ENCODE measurements at places on chromosomes 11 and 22. TPM values are rescaled to one million over a fixed set of nuclear protein-coding genes. Genes with fewer than 3 reads are reported as not detected.

Gene OR51F2
- not detected for total RNA-seq

Gene TRPC6
- 11.5 TPM for total RNA-seq

Gene DNAJB13
- not detected for total RNA-seq

Gene SYT13
- not detected for total RNA-seq

Gene IGSF9B
- not detected for total RNA-seq

Gene KCNE3
- total RNA-seq, result 1.8 TPM

Gene OR5A1
- total RNA-seq, result not detected
